ENCODE measurements at places on chromosomes 1 and 21. TPM values are rescaled to one million over a fixed set of nuclear protein-coding genes. Genes with fewer than 3 reads are reported as not detected.

TMEM269 gene
- 0.17 TPM for total RNA-seq

LDLRAP1 gene
- total RNA-seq: 10.9 TPM

THEM4 gene
- total RNA-seq: 13.8 TPM

KCNJ9 gene
- not detected for total RNA-seq

CCDC27 gene
- not detected for total RNA-seq

INSRR gene
- total RNA-seq: not detected

AUNIP gene
- 0.47 TPM for total RNA-seq

ERICH3 gene
- total RNA-seq: not detected

AKR7A3 gene
- 0.34 TPM for total RNA-seq

SARS1 gene
- total RNA-seq: 76.4 TPM

TBX19 gene
- 0.56 TPM for total RNA-seq

A3GALT2 gene
- not detected for total RNA-seq

CDC20 gene
- total RNA-seq: 0.36 TPM

HLX gene
- total RNA-seq: 4.1 TPM

BTBD8 gene
- 0.46 TPM for total RNA-seq

VCAM1 gene
- total RNA-seq: 2.5 TPM

All from psoas muscle (tissue), 8 donors.